ENCODE measurements at places on chromosomes 16 and 17.

- DNase-seq: peak; percentile 89
Observed at GRCh38 chr17:75031972-75032719, 14.6 kb downstream of the ATP5PD start.

GRCh38 chr16:63192980-63193379, 1156.7 kb upstream of the CDH8 start:
- DNase-seq: no peak

DNA sequence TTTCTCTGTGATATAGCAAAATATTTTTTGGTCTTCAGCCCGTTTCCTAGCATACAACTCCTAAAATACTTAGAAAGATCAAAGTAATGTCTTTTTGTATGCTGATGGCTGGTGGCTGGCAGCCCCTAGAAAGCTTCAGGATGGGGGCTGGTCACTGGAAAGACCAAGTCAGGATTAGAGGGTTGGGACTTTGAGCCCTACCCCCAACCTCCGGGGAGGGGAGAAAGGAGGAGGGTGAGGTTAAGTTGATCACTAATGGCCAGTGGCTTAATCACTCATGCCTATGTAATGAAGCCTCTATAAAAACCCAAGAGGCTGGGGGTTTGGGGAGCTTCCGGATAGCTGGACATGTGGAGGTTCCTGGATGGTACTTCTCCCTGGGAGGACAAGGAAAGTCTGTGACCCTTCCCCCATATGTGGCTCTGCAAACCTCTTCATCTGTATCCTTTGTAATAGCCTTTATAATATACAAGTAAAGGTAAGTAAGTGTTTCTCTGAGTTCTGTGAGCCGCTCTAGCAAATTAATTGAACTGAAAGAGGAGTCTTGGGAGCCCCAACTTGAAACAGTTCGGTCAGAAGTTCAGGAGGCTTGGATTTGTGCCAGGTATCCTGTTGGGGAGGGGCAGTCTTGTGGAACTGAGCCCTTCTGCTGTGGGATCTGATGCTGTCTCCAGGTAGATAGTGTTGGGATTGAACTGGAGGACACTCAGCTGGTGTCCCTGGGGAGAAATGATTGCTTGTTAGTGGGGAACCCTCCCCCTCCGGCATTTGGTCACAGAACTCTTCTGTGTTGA, 3.5 kb downstream of the SLC7A6 start:
- peak; percentile 18 for DNase-seq

DNA sequence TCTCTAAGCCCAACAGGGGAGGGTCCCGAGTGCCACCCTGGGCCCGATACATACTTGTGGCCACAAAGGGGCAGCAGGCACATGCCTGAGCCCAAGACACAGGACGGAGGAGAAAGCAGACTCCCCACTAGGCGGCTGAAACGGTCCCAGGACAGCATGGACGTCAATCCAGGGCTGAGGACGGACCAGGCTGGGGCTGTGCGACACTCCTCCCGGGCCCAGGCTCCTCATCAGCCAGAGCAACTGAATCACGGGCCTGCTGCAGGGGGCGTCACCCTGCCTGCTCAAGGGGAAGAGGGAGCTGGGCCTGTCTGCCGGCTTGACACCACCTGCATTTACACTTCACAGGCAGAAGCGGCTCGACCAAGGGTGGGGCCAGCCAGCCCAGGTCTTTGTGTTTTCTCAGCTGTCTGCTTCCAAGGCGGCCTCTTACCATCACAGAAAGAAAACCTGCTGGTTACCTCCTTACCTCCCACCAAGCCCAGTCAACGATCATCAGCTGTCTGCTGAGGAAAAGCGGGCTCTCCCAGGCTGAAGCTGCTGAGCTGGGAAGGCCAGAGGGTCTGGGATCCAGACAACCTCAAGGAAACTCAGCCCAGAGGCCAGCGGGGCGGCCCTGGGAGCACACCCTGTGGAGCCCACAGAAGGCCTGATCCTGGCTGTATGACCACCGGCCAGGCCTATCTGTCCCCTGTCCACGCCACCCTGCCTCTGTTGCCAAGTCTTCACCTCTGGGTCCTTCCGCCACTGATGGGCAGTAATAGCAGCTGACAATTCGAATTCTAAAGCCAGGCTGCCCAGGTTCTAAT, 26.4 kb downstream of the KIFC3 start:
- no peak for DNase-seq

DNA sequence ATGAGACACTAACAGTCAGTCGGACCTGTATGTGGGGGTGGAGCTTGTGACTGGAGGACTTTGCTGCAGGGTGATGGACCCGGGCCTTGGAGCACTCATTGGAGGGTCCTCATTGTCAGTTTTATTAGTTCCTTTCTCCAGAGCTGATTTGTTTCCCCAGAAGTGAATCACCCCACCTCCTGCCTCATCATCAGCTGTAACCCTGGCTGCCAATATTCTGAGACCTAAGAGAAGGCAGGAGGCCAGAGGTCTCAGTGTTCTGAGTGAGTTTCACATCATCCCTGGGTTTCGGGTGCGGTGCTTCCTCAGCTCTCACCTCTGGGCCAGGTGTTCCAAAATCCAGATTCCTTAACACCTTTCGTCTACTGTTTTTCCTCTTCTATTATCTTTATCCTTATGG, 49.9 kb upstream of the KIFC3 start:
- DNase-seq: no peak

GRCh38 chr16:17313085-17313611, 157.6 kb downstream of the XYLT1 start:
- peak; percentile 88 for DNase-seq

DNA sequence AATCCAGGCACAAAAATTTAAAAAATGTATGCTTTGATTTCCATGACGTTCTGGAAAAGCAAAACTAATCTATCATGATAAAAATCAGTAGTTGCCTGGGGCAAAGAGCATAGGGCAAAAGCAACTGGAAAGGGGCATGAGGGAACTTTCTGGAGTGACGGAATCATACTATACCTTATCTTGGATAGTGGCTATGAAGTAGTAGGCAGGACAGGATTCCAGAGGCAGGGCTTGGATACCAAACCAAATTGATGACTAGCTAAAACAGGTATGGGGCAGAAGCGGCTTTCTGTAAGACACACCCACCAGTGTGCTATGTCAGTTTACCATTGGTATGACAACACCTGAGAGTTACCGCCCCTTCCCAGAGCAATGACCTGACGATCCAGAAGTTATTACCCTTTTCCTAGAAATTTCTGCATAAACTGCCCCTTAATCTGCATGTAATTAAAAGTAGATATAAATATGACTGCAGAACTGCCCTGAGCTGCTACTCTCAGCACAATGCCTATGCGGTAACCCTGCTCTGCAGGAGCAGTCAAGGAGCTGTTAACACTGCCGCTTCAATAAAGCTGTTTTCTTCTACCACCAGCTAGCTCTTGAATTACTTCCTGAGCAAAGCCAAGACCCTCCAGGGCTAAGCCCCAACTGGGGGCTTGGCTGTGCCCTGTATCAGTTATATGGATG, 56.7 kb downstream of the CFDP1 start:
- DNase-seq: no peak

DNA sequence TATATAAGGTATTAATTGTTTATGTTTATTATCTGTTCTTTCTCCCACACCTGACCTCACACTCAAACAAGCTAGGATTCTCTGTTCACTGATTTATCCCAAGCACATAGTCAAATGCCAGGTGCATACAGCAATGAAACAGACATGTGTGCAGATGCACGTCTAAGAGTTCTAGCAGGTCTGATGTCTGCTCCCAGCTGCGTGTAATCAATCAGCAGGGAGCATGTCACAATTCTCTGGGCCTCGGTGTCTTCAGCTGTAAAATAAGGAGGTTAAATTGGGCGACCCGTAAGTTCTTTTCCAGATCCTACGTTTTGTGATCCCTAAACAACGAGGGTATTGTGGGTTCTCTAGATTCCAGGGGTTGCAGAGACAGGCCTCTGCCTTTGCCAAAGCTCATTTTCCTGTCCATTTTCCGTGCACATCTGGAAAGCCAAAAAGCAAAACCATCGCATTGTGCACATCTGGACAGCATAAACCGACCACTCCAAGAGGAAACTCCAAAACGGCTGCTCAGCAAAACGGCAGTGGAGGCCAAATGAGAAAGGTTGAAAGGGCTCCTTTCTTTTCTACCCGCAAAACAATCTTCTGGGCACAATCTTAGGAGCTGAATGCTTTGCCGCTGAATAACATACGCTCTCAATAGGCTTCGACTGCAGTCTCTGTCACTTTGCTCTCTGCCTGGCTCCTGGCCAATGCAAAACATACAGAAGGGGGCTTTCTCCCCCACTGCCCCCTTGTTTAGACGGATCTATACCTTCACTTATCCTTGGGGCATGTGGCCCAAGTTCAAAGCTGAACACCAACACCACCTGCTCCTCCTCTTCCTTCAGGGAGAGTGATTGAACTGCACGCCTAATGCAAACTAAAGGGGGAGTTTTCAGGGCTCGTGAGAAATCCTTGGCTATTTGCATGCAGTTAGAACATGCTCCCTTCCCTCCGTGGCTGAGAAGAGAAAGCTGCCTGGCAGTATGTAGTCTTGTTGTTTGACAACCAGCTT, 426.3 kb downstream of the SLC39A11 start:
- DNase-seq: peak; percentile 26

DNA sequence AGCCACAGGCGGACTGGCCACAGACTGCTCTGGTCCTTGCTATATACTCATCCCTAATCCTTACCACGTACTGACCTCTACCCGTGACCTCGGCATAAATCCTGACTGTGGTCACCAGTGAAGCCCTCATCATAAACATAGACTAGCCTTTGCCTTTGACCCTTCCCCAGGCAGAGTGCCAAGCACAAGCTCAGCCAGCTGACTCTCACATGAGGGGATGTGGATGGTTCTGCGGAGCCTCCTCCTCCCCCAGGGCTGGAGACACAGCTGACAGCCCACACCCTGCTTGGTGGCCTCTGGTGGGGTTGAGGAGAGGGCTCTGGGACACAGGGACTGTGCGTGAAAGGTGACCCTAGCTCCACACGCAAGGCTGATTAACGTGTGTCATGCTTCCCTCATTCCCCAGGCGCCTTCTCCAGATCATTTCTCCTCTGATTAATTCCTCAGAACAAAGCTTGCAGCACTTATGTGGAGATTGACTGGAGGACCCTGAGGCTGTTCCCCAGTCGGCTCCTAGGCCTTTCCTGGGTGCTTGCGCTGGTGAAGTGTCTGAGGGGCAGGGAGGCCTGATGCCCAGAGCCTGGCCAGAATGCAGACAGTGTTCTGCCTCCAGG, 241.5 kb upstream of the NLRP1 start:
- DNase-seq: peak; percentile 67

GRCh38 chr17:30267625-30268024, 24.1 kb downstream of the BLMH start:
- DNase-seq: no peak

GRCh38 chr16:66668777-66669444, 27.6 kb downstream of the CMTM4 start:
- peak; percentile 87 for DNase-seq

DNA sequence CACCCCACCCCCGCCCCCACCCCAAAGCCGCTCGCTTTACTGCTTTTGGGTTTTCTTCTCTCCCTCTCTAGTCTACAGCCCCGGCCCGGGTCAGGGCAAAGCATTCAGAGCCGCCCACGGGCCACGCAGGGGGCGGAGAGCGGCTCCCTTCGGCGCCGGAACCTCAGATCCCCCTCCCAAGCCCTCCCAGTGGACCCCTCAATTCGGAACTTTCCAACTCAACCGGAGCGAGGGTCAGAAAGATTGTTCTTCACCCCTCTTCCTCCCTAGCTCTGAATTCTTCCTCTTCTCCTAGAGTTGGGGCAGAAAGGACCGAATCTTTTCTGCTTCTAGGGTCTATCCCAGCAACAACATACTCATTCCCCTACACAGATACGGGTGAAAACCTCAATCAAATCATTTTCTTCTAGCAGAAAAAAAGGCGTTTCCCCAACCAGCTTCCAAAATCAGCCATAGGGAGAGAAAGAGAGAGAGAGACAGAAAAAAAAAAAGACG, 1.0 kb downstream of the HOXB2 start:
- DNase-seq: no peak

DNA sequence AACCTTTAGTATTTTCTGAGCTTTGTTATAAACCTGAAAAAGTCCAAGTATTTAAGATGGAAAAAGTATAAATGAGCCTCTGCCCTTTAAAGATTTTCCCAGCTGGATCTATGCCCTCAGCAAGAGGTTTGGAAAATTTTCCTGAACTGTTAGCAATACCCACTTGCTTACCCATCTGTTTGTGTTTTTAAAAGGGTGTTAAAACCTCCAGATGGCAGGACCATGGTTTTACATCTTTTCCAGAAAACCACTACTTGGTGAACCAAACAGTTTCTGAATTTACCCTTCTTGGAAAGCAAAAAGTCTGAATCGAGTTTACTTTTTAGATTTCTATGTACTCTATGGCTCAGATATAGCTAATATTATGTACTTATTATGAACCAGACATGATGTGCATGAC, 719 bp downstream of the PMFBP1 start:
- no peak for DNase-seq

DNA sequence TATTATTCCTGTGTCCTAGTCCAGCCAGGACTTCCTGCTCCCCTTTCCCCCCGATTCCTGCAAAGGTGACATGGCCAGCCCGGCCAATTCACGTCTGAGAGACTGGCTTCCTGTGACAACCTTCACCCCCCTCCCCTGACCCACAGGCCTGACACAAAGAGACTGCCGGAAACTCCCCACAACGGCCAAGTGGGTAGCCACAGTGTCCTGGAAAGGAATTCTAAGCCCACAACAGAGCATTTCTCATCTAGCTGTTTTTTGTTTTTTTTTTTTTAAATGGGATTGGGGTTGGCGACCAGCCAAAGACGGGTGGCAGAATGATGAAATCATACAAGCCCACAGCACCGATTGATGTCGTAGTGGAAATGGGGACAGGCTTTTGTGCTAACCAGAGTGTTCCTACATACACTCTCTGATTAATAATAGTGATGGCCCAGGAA, 2.8 kb upstream of the XAF1 start:
- DNase-seq: peak; percentile 96

- no peak for DNase-seq
Observed at GRCh38 chr16:87165885-87166284, 151.3 kb downstream of the C16orf95 start.

DNA sequence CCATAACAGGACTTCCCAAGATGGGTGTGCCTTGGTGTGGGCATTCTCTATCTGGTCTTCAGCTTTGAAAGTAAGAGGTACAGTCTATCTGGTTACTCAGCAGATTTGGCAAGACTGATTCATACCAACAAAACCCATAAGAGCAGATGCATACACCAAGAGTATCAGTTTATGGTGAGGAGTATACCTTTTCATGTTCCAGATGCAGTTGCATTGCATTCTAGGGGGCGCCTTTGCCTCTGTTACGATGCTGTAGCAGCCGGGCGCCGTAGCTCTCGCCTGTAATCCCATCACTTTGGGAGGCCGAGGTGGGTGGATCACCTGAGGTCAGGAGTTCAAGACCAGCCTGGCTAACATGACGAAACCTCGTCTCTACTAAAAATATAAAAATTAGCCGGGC, 31.1 kb upstream of the CARMIL2 start:
- DNase-seq: no peak

GRCh38 chr16:728131-728889, 1.4 kb downstream of the HAGHL start:
- DNase-seq: peak; percentile 90

DNA sequence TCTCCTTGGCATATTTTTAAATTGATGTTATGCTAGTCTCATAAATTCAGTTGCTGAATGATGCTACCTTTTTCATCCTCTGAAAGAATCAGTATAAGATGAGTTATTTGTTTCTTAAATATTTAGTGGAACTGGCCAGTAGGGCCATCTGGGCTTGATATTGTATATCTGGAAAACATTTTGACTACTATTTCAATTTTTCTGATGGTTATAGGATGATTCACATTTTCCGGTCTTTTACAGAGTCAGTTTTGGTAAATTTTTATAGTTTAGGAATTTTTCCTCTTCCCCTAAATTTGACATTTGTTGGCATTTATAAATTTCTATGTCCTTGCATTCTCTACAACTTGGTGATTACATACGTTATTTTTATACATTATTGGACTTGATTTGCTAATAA, 296.3 kb upstream of the AXIN2 start:
- peak; percentile 58 for DNase-seq

Data from EH (cell line).